Stimulated activated CD8-positive, alpha-beta memory T cell treated with anti-CD3 and anti-CD28 coated beads, Interleukin-2, amount 100 ng/mL, for 1 hour (primary cell): ENCODE measurements at places on chromosomes 6 and 20.

- no peak for DNase-seq
Measured at GRCh38 chr6:160133441-160134336, 12.1 kb downstream of the SLC22A1 start.

GRCh38 chr6:133741375-133741861 is 147.5 kb upstream of the TCF21 start:
- no peak for DNase-seq

DNA sequence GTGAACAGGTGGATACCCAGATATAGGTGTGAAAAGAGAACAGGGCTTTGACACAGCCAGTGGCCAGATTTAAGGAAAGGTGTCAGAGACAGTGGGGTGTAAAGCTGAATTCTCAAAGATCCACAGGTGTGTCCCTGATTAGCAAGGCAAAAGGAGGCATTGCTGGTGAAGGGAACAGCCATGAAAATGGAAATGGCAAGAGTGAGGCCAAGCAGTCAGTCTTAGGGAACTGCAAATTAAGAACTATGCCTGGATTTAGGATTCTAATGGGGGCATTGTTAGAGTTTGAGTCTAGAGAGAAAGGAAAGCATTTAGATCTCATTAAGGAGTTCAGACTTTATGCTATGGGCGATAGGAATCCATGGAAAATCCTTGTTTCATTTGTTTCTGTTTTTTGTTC is 789.2 kb downstream of the MAFB start:
- DNase-seq: no peak

DNA sequence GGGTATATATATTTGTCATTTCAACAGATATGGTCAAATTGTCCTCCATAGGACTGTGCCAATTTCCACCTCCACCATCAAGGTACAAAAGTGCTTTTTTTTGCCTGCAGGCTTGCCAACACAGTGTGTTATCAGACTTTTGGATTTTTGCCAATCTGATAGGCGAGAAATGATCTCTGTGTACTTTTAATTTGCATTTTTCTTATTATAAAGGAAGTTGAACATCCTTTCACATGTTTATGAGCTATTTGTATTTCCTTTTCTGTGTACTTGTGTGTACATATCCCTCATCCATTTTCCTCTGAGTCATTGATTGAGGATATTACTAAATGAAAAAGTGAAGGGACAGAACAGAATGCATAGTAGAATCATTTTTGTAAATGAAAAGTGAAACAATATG is 39.0 kb upstream of the PTPN1 start:
- DNase-seq: no peak

GRCh38 chr6:105561486-105561885 is 158.6 kb upstream of the PREP start:
- no peak for DNase-seq

- no peak for DNase-seq
Measured at GRCh38 chr20:2301164-2301622, 5.4 kb downstream of the TGM3 start.

DNA sequence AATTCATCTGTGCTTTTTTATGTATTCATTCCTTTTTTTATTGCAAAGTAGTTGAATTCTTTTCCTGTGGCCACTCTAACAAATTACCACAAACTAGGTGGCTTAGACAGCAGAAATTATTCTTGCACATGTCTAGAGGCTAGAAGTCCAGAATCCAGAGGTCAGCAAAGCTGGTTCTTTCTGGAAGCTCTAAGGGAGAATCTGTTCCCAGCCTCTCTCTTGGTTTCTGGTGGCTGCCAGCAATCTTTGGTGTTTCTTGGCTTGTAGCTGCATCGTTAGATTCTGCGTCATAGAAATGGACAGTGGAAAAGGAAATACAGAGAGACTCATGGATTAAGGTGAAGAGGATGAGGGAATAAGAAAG is 39.3 kb downstream of the GSTA2 start:
- no peak for DNase-seq
